ENCODE measurements at places on chromosomes 12 and 14. TPM values are rescaled to one million over a fixed set of nuclear protein-coding genes. Genes with fewer than 3 reads are reported as not detected.

DNA sequence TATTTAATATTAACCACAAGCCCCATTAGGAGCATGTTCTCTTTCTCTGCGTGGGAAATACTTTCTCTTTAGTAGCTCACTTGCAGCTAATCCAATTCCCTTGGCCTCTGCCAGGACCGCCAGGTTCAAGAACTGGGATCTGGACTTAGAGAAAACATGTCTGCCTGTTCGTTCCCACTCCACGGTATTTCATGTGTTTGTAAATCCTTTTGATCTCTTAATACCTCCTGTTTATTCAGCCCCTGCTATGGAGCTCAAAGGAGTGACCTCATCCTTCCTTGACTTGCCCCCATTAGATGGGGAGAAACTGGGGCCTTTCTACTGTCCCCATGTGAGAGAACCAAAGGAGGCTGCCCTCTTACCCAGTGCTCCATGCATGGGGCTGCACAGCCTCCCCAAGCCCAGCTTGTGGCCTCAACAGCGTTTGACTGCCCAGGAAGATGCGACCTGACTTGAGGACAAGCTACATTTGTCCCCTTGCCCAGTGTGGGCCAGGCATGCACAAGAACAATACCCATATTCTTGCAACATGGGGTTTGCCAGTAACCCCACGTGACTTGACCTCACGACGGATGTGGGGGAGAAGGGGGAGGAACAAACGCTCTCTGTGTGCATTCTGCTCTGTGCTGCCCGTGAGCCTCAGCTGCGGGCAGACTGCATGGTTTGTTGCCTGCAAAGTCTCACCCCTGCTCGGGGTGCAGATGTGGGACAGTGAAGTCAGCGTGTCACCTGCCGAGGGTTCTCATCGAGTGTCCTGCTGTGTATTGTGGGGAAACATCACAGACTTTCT, 30.3 kb downstream of the CD9 start:
- peaks cover 11% of the 10 kb centered on the region for H3K36me3 ChIP-seq
- peak overlapping the region; percentile 79 for H3K27ac ChIP-seq
- no peaks in the 10 kb centered on the region for H3K27me3 ChIP-seq

DNA sequence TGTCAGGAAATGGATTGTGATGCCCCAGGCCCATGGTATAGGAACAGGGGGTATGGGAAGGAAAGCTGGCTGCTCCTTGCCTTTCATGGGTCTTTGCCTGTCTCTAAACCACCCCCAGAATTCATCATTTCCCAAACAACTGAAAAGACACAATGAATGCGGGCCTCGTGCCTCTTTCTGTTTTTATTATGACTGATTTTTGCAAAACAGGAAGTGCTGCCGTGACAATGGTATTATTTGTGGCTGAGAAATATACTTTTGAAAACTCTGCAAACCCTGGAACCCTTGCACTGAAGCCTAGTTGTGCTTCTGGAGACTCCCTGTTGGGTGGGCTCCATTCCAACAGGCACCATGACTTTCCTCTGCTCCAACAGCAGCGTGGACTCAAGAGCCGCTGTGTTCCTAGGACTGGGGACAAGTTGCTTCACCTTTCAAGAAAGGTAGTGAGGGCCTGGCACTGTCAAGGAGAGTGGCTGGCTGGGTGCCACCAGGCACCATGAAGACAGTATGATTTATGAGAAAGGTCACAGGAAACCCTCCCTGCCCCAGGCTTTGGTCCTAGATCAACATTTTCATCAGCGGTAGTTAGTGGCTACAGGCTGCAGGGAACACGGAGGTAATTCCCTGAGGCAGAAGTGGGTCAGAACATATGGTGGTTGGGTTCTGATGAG, 4.8 kb upstream of the DGLUCY start:
- H3K27me3 ChIP-seq, result no peaks in the 10 kb centered on the region
- peak overlapping the region; percentile 6 for H3K27ac ChIP-seq
- H3K4me3 ChIP-seq, result no peak overlapping the region
- DNase-seq, result no peak

GRCh38 chr12:59619461-59620240, 23.8 kb downstream of the SLC16A7 start:
- H3K4me3 ChIP-seq, result no peak overlapping the region
- no peaks in the 10 kb centered on the region for H3K4me1 ChIP-seq
- H3K27ac ChIP-seq, result no peak overlapping the region
- no peaks in the 10 kb centered on the region for H3K36me3 ChIP-seq
- DNase-seq, result no peak

- H3K27me3 ChIP-seq, result no peaks in the 10 kb centered on the region
- H3K36me3 ChIP-seq, result no peaks in the 10 kb centered on the region
- H3K4me3 ChIP-seq, result no peak overlapping the region
Observed at GRCh38 chr12:75959060-75959459, 72.5 kb downstream of the PHLDA1 start.

GRCh38 chr14:104518659-104519350, 60.8 kb upstream of the C14orf180 start:
- no peaks in the 10 kb centered on the region for H3K27me3 ChIP-seq
- no peaks in the 10 kb centered on the region for H3K4me1 ChIP-seq
- no peak overlapping the region for H3K27ac ChIP-seq
- no peak overlapping the region for H3K4me3 ChIP-seq
- no peak for DNase-seq

DNA sequence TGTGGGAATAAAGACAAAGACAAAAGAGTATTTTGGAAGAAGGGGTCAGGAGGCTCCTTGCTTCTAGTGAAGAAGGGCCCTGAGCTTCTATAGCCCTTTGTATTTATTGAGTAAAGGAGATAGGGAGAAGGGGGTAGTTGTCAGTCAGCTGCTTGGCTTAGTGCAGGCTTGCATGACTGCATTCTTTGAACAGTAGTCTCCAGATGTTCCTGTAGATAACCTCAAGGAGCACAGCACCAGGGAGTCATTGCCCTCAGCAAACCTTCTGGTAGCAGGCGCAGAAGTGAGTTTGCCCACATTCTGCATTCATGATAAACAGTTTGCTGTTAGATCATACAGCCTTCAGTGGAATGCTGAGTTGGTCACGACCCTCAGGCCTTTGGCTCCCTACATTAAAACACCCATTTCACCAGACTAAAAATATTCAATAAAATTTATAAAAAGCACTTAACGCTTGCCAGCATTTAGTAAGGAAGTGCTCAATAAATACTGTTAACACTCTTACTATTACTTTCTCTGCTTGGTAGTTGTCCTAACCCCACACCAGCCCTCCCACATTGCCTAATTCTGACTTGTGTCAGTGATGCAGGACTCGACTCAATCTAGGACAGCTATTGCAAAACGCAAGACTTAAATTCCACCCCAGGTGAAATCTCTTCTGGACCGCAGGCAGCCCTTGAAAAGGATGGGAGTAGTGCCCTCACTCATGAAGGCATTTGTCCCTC, 3.0 kb upstream of the DHRS4 start:
- H3K36me3 ChIP-seq, result no peaks in the 10 kb centered on the region
- no peaks in the 10 kb centered on the region for H3K27me3 ChIP-seq
- no peak overlapping the region for H3K4me3 ChIP-seq
- H3K27ac ChIP-seq, result no peak overlapping the region
- DNase-seq, result no peak
- no peaks in the 10 kb centered on the region for H3K4me1 ChIP-seq

- H3K4me3 ChIP-seq, result no peak overlapping the region
- no peak overlapping the region for H3K27ac ChIP-seq
- peaks cover 4% of the 10 kb centered on the region for H3K36me3 ChIP-seq
- no peaks in the 10 kb centered on the region for H3K4me1 ChIP-seq
- no peak for DNase-seq
- no peaks in the 10 kb centered on the region for H3K27me3 ChIP-seq
Observed at GRCh38 chr12:106446419-106447092, 89.0 kb downstream of the POLR3B start.

DNA sequence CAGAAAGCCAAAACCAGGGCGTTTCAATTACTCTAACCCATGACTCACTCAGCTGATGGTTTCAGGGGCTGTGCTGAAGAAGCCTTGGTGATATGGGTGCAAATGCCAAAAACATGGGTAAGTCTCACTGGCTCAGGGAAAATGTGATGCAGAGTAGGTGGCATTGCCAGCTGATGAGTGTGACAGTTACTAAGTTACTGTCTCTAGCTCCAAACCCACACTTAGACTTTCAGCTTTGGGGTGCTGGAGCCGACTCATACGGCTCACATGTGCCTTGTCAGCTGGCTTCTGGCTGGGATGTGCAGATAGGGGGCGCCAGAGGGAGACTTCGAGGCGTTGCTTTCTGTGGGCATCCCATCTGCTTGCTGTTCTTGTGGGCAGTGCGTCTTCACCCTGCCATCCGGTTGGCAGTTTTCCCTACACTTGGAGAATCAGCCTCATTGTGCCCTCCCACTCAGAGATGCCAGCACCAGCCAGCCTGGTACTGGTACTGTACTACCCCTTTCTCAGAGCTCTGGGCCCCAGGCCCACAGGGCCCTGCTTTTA, 11.1 kb upstream of the KRT7 start:
- H3K36me3 ChIP-seq, result no peaks in the 10 kb centered on the region
- H3K27ac ChIP-seq, result no peak overlapping the region
- no peaks in the 10 kb centered on the region for H3K27me3 ChIP-seq
- DNase-seq, result no peak

- H3K4me3 ChIP-seq, result no peak overlapping the region
- DNase-seq, result no peak
- peaks cover 7% of the 10 kb centered on the region for H3K4me1 ChIP-seq
- H3K27me3 ChIP-seq, result no peaks in the 10 kb centered on the region
- H3K27ac ChIP-seq, result peak overlapping the region; percentile 87
- H3K36me3 ChIP-seq, result no peaks in the 10 kb centered on the region
Observed at GRCh38 chr14:68668531-68668930, 124.3 kb downstream of the ZFP36L1 start.

DNA sequence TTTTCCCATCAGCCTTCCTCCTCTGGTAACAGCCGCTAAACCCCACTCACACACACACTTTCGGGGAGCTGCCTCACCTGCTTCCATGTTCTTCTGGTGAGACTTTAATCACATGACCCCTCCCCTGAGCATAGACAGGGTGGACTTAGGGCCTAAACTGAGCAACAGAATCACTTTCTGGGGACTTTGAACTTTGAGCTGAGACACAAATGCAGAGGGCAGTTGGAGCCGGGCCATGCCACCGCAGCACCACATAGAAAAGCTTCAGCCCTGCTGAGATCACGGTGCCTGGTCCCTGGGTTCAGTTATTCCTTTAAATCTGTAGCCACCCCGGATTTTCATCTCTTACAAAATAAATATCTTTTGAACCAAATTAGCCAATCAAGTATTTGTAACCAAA, 18.4 kb upstream of the MAP3K9 start:
- peaks cover 4% of the 10 kb centered on the region for H3K4me1 ChIP-seq
- H3K4me3 ChIP-seq, result no peak overlapping the region
- H3K27me3 ChIP-seq, result peaks cover 6% of the 10 kb centered on the region
- DNase-seq, result no peak

- H3K27me3 ChIP-seq, result no peaks in the 10 kb centered on the region
- peak overlapping the region; percentile 85 for H3K27ac ChIP-seq
- H3K4me3 ChIP-seq, result no peak overlapping the region
- H3K4me1 ChIP-seq, result peaks cover 67% of the 10 kb centered on the region
Observed at GRCh38 chr12:93784339-93785086, 107.3 kb downstream of the CRADD start.

- no peaks in the 10 kb centered on the region for H3K27me3 ChIP-seq
- no peak for DNase-seq
- no peaks in the 10 kb centered on the region for H3K4me1 ChIP-seq
- no peak overlapping the region for H3K27ac ChIP-seq
Observed at GRCh38 chr12:96321941-96322340, 78.3 kb downstream of the CDK17 start.

GRCh38 chr12:92096346-92097136, 49.1 kb downstream of the BTG1 start:
- DNase-seq, result no peak
- H3K36me3 ChIP-seq, result no peaks in the 10 kb centered on the region
- H3K4me1 ChIP-seq, result no peaks in the 10 kb centered on the region
- no peak overlapping the region for H3K27ac ChIP-seq

GRCh38 chr14:98608071-98609060, 663.6 kb downstream of the BCL11B start:
- no peaks in the 10 kb centered on the region for H3K27me3 ChIP-seq
- no peaks in the 10 kb centered on the region for H3K36me3 ChIP-seq
- no peak overlapping the region for H3K4me3 ChIP-seq

Gene RTL1
- total RNA-seq, result not detected

Gene DPY19L2
- 21.8 TPM for total RNA-seq

Gene CLEC7A
- total RNA-seq, result 4.0 TPM

Gene COQ10A
- total RNA-seq, result 21.6 TPM
